ENCODE measurements at places on chromosomes 1 and 21. TPM values are rescaled to one million over a fixed set of nuclear protein-coding genes. Genes with fewer than 3 reads are reported as not detected.

TUFT1 gene
- total RNA-seq: 1.9 TPM

DNA sequence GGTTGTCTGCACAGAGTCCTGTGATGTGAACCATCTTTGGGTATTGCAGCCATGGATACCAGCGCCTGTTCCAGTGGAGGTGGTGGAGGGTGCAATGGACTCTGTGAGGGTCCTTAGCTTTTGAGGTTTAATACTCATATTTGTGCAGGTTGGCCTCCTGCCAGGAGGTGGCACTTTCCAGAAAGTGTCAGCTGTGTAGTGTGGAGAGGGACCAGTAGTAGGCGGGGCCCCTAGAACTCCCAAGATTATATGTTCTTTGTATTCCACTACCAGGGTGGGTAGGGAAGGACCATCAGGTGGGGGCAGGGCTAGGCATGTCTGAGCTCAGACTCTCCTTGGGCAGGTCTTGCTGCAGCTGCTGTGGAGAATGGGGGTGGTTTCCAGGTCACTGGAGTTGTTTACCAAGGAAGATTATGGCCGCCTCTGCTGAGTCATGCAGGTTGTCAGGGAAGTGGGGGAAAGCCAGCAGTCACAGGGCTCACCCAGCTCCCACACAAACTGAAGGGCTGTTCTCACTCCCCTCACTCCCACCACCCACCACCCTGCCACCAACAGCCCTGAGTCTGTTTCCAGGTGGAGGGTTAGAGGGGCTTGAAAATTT, 31.2 kb upstream of the ZNF678 start:
- no peaks in the 10 kb centered on the region for H3K36me3 ChIP-seq
- H3K4me1 ChIP-seq: no peaks in the 10 kb centered on the region
- no peak overlapping the region for H3K4me3 ChIP-seq
- no peak for DNase-seq
- H3K27ac ChIP-seq: no peak overlapping the region

GRCh38 chr1:225655509-225656258, 2.8 kb upstream of the ENAH start:
- H3K4me3 ChIP-seq: no peak overlapping the region
- peaks cover 43% of the 10 kb centered on the region for H3K27me3 ChIP-seq
- H3K4me1 ChIP-seq: peaks cover 11% of the 10 kb centered on the region
- H3K27ac ChIP-seq: no peak overlapping the region

DNA sequence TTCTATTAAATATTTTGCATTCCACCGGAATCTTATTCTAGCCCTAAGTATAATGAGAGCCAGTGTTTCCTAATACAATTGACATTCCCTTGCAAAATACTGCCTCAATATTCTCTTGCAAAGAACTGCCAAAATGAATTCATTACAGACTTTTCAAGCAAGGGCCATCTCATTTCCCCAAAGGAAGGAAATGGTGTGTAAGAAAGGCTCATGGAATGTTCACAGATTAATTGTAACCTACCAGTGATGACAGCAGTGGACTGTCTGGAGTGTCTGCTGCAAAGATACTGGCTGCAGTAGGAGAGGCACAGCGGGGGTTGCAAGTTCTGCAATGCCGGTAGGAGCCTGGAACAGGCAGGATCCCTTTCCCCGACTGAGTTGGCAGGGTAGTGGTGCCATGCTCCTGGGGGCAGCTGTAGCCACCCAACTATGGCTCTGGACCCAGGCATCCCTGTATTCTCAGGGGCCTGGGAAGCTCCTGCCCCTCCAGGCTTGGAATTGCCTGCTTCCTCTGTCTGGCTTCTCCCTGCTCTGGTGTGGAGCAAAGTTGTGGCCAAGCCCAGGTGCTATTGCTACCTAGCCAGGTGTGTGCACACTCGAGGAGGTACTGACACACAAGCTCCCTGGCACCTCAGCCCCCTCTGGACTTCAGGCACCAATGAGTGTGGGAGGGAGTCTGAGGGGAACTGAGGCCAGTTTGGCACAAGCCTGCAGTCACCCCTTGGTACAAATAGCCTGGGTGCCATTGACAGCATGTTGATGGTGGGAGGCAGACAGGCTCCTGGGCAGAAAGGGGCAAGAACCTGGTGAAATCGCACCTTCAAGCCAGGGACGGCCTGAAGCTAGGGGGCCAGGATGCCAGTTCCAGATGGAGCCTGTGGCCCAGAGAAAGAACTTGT, 1371.0 kb downstream of the KCNT2 start:
- H3K27ac ChIP-seq: no peak overlapping the region
- no peaks in the 10 kb centered on the region for H3K27me3 ChIP-seq

DNA sequence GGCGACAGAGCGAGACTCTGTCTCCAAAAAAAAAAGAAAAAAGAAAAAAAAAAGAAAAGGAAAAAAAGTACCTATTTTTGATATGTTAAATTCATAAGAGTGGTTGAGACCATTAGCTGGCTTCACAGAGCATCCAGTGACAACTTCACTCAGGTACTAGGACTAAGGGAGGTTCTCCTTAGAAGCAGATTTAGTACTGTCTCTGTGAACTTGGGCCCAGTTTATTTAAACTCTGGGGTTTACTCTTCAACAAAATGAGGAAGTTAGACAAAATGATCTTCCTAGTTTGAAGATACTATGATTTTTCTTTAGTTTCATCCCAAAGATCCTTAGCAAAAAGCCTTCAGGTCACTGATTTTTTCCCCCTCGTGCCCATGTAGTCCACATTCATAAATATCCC, 21.2 kb downstream of the MACO1 start:
- peaks cover 11% of the 10 kb centered on the region for H3K4me1 ChIP-seq
- no peak overlapping the region for H3K4me3 ChIP-seq
- DNase-seq: no peak
- no peaks in the 10 kb centered on the region for H3K27me3 ChIP-seq
- H3K36me3 ChIP-seq: peaks cover 38% of the 10 kb centered on the region

FAM72B gene
- total RNA-seq: 22.9 TPM

TEX38 gene
- not detected for total RNA-seq

GRCh38 chr1:108070662-108071061, 105.7 kb upstream of the VAV3 start:
- no peak overlapping the region for H3K4me3 ChIP-seq
- DNase-seq: no peak
- no peaks in the 10 kb centered on the region for H3K36me3 ChIP-seq
- no peak overlapping the region for H3K27ac ChIP-seq
- peaks cover 5% of the 10 kb centered on the region for H3K4me1 ChIP-seq

GRCh38 chr1:185291652-185292051, 25.4 kb downstream of the IVNS1ABP start:
- peaks cover 53% of the 10 kb centered on the region for H3K36me3 ChIP-seq
- DNase-seq: no peak
- H3K4me1 ChIP-seq: peaks cover 16% of the 10 kb centered on the region
- no peaks in the 10 kb centered on the region for H3K27me3 ChIP-seq

GRCh38 chr1:2592672-2593071, 6.1 kb downstream of the PRXL2B start:
- peak overlapping the region; percentile 79 for H3K27ac ChIP-seq
- peaks cover 6% of the 10 kb centered on the region for H3K4me1 ChIP-seq
- DNase-seq: peak; percentile 30
- H3K4me3 ChIP-seq: peak overlapping the region; percentile 35

DNA sequence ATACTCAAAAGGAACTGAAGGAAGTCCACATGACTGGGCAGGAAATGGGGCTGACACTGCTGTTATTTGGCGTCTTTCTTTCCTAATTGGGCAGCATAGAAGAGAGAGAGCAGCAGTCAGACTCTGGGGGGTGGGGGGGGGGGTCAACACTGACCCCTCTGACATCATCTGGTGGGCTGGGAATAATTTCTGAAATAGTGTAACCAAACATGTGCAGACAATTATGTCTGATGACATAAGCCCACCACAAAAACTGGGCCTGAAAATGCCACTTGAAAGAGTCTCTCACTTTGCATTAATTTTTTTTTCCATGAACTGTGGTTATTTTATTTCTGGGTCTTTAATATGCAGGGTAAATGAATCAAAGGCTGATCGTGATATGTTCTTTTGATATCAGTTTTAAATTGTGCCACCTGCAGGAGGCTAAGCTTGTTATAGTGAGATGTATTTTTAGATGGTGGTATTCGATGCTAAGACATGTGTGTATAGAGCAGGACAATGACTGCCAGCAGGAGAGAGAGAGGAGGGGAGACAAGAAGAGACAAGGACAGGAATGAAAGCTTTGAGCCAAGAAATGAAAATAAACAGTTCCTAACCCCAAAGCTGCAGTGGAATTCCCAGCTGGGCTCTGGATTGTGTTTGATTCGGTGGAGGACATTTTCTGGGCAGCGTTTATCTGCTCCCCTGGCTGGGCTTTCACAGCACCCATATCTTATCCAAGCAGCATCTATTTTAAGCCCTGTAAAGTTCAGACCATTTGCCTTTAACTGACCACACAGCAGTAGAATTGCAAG, 264.7 kb downstream of the PBX1 start:
- no peaks in the 10 kb centered on the region for H3K27me3 ChIP-seq
- H3K4me1 ChIP-seq: no peaks in the 10 kb centered on the region
- no peak overlapping the region for H3K4me3 ChIP-seq
- no peak overlapping the region for H3K27ac ChIP-seq

DNA sequence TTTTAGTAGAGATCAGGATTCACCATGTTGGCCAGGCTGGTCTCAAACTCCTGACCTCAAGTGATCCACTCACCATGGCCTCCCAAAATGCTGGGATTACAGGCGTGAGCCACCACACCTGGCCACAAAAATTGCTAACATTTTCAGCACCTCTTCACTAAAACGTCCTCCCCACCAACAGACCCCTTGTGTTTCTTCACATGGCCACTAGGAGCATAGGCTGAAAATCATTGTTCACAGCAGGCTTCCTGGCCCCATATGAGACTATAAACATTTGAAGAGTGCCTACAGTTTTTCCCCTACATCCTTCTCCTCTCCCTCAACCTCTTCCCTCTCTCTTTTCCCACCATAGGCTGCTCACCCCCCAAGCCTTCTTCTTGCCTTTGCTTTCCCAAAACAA, 28.0 kb upstream of the SFPQ start:
- H3K27ac ChIP-seq: no peak overlapping the region
- DNase-seq: peak; percentile 36
- H3K4me1 ChIP-seq: no peaks in the 10 kb centered on the region
- H3K36me3 ChIP-seq: no peaks in the 10 kb centered on the region

GRCh38 chr1:108209456-108210108, 9.4 kb upstream of the SLC25A24 start:
- DNase-seq: no peak
- H3K27ac ChIP-seq: no peak overlapping the region
- peaks cover 64% of the 10 kb centered on the region for H3K27me3 ChIP-seq
- peaks cover 8% of the 10 kb centered on the region for H3K4me1 ChIP-seq
- H3K4me3 ChIP-seq: no peak overlapping the region

EDARADD gene
- total RNA-seq: 1.6 TPM

- DNase-seq: no peak
- H3K36me3 ChIP-seq: no peaks in the 10 kb centered on the region
- no peak overlapping the region for H3K27ac ChIP-seq
- H3K4me3 ChIP-seq: no peak overlapping the region
- H3K4me1 ChIP-seq: no peaks in the 10 kb centered on the region
- H3K27me3 ChIP-seq: no peaks in the 10 kb centered on the region
Measured at GRCh38 chr1:107702946-107703571, 261.9 kb downstream of the VAV3 start.

DNA sequence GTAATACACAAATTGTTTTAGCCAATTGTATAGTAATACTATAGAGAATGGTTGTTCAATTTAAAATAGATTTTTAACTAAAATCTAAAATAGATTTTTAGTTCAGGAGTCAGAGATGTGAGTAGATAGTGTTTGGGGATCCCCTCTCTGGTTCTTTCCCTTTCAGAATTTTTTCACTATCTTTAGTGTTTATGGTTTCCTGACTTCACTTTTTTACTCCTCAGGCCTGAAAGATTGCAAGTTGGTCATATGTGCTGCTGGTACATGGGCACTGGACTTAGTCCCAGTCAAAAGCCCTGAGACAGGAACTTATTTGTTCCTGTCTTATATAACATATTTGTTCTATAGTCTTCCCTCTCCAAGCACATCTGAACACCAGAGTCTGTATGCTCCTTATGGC, 96.8 kb upstream of the ATP1B1 start:
- no peaks in the 10 kb centered on the region for H3K36me3 ChIP-seq
- no peak overlapping the region for H3K27ac ChIP-seq
- H3K4me1 ChIP-seq: no peaks in the 10 kb centered on the region
- H3K27me3 ChIP-seq: peaks cover 3% of the 10 kb centered on the region
- DNase-seq: no peak
- no peak overlapping the region for H3K4me3 ChIP-seq

DNA sequence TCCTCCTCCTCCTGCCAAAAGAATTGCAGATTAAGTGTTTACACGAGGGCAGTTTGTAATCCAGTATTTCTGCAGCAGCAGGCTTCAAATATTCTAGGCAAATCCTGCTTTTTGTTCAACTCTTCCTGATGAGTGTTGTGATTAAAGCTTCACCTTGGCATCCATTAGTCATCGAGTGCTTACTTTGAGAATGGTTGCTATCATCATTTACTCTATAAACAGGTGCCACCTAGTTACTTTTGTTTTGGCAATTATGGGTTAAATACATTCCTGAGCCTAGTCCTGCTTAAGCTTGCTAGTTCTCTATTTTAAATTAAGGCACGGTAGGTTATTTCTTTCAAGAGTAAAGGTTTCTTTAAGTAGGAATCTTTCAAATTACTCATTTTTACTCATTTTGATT, 20.3 kb downstream of the PDC start:
- DNase-seq: no peak
- H3K36me3 ChIP-seq: no peaks in the 10 kb centered on the region
- no peak overlapping the region for H3K27ac ChIP-seq
- no peaks in the 10 kb centered on the region for H3K27me3 ChIP-seq
- peaks cover 12% of the 10 kb centered on the region for H3K4me1 ChIP-seq
- H3K4me3 ChIP-seq: no peak overlapping the region

DNA sequence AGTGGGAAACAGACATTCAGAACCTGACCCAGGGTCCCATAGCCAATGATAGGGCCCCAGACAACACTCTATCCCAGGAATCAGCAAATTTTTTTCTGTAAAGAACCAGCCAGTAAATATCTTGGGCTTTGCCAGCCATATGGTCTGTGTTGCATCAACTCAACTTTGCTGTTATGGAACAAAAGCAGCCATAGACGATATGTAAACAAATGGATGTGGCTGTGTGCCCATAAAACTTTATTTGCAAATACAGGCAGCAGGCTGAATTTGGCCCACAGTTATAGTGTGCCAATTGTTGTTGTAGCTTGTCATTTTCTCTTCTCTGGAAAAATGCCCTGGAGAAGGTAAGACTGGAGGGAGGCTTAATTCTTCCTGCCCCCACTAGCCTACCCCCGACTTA, 431.1 kb upstream of the VAMP3 start:
- no peaks in the 10 kb centered on the region for H3K27me3 ChIP-seq
- no peak overlapping the region for H3K4me3 ChIP-seq
- DNase-seq: no peak
- H3K4me1 ChIP-seq: no peaks in the 10 kb centered on the region

GRCh38 chr21:31262728-31263127, 81.3 kb downstream of the TIAM1 start:
- no peak for DNase-seq
- peaks cover 2% of the 10 kb centered on the region for H3K27me3 ChIP-seq
- H3K27ac ChIP-seq: no peak overlapping the region
- H3K4me3 ChIP-seq: no peak overlapping the region
- H3K36me3 ChIP-seq: peaks cover 33% of the 10 kb centered on the region
- H3K4me1 ChIP-seq: peaks cover 20% of the 10 kb centered on the region

DNA sequence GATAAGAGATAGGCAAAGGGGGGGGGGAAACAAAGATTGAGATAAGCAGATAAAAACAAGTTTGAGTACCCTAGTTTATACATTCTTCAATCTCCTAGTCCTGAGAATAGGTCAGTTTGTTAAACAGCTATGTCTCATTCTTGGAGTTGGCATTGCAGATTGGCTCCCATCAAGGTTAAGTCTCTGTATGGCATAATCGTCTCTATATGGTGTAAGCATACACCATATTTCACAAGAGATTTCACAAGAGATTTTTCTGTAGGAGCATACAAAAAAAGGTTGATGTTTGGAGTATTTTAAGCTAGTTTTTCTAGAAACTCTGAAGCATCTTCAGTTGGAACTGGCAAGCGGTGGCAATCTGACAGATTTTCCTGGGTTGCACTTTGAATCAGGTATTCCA, 35.8 kb downstream of the NCAM2 start:
- H3K4me1 ChIP-seq: no peaks in the 10 kb centered on the region
- H3K4me3 ChIP-seq: no peak overlapping the region
- DNase-seq: no peak
- no peak overlapping the region for H3K27ac ChIP-seq
